ENCODE measurements at places on chromosomes 6 and 20. TPM values are rescaled to one million over a fixed set of nuclear protein-coding genes. Genes with fewer than 3 reads are reported as not detected.

The IYD gene
- total RNA-seq: 0.09 TPM

The MACROD2 gene
- 2.9 TPM for total RNA-seq

The LHFPL5 gene
- total RNA-seq: 1.3 TPM

The C2 gene
- 1.1 TPM for total RNA-seq

The SLC2A4RG gene
- total RNA-seq: 44.2 TPM

The CALHM4 gene
- total RNA-seq: not detected

The MANEA gene
- 4.8 TPM for total RNA-seq

The FRK gene
- 11.6 TPM for total RNA-seq

The HLA-DOA gene
- total RNA-seq: 0.60 TPM

The C4A gene
- 63.6 TPM for total RNA-seq

The TPD52L1 gene
- 51.6 TPM for total RNA-seq

The THBS2 gene
- 23.5 TPM for total RNA-seq

The MICAL1 gene
- 4.0 TPM for total RNA-seq

The MDFI gene
- total RNA-seq: 3.7 TPM

The SLC52A3 gene
- total RNA-seq: 2.9 TPM

The FAM83C gene
- not detected for total RNA-seq

The CRIP3 gene
- 0.85 TPM for total RNA-seq

The PNPLA1 gene
- 0.12 TPM for total RNA-seq

The CGA gene
- not detected for total RNA-seq

The DYNLRB1 gene
- total RNA-seq: 40.2 TPM

The LKAAEAR1 gene
- total RNA-seq: not detected

The SLC35D3 gene
- total RNA-seq: 0.56 TPM

The TXLNB gene
- total RNA-seq: not detected

The MYT1 gene
- 0.50 TPM for total RNA-seq

The SIM1 gene
- 5.0 TPM for total RNA-seq

The SCRT2 gene
- total RNA-seq: 0.06 TPM
